K562 (cell line): ENCODE measurements at places on chromosomes 16 and 17.

DNA sequence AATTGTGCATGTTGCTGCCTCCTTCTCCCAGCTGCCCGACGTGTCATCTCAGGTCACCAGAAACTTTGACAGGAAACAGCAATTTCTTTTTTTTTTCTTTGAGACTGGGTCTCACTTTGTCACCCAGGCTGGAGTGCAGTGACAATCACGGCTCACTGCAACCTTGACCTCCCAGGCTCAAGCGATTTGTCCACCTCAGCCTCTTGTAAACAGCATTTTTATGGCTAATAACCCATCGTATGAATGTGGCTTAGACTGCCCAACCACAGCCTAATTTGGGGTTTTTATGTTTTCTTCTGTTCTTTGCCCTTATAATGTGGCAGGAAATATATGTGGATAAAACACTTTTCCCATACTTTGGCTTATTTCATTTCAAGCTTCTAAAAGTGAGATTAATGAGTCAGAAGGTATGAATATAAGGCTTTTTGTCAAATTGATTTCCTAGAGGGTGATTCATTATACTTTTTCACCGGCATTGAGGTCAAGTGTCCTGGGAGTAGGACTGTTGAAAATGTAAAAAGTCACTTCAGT, 31.0 kb upstream of the SLC5A10 start:
- DNase-seq = no peak

DNA sequence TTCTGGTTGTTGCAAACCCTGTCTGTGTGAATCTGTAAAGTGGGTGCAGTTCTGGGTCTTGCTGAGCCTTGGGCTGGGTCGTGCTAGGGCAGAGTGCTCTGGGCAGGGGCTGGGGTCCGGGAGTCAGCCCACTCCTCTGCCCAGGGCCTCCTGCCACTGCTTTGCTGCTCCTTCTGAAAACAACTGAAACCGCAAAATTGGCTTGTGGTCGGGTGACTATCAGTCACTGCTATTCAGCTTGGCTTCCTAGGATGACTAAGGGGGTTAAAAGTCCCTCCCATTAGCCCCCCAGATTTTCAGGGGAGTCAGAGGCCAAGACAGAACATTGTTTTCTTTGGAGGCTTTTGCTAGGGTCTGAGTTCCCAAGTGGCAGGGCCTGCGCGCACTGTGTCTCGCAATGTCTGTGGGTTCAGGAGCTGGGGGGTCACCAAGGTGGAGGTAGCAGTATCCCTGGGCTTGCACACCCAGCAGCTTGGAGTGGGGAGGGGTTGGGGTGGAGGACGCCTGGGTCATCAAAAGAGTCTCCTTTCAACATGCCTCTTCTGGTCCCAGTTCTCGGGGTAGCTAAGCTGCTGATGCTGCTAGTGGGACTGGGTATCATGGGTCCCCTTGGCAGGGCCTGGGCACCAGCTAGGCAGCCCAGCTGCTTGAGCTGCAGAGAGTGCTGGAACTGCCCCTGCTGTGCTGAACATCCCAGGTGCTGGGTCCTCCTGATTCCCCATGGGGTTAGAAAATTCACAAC, 13.5 kb upstream of the TBX21 start:
- DNase-seq = peak; percentile 41

GRCh38 chr17:47315451-47316266, 8.1 kb upstream of the EFCAB13 start:
- DNase-seq = peak; percentile 55

DNA sequence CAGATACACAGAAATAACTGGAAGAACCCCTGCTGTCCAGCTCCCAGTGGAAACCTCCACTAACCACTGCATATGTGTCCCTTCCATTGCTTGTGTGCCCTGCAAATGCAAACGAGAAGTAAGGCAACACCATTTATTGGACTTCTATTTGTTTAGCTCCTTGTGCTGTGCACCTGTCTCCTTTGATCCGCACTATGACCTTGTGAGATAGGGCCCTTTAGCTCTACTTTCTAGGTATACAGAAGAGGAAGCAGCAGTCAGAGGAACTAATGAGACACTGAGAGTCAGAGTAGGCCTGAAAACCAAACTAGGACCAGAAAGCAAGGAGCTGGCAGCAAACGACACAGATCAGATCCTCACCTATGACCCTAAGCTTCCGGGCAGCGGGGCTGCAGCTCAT, 22.4 kb downstream of the SOX9 start:
- DNase-seq = no peak

- no peak for DNase-seq
Measured at GRCh38 chr17:19017804-19018599, 13.4 kb upstream of the FAM83G start.

GRCh38 chr16:65833171-65833871, 533.2 kb upstream of the CDH5 start:
- peak; percentile 16 for DNase-seq

DNA sequence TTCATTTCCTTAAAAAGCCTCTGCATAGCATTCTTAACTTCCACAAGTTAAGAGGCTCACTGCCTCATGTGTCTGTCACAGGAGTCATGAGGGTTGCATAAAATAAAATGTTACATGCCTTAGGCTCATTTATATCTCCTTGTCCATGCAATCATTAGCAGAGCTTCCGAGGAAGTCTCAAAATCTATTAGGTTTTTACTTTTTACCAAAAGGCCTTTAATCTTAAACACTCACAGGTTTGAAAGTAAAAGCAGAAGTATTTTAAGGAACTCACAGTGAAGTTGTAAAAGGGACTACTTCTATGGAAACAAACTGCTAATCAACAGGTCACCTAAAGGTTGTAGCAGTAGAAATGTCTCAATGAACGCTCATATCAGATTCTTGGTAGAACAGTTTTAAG, 5.2 kb upstream of the ATP6V0A1 start:
- no peak for DNase-seq

DNA sequence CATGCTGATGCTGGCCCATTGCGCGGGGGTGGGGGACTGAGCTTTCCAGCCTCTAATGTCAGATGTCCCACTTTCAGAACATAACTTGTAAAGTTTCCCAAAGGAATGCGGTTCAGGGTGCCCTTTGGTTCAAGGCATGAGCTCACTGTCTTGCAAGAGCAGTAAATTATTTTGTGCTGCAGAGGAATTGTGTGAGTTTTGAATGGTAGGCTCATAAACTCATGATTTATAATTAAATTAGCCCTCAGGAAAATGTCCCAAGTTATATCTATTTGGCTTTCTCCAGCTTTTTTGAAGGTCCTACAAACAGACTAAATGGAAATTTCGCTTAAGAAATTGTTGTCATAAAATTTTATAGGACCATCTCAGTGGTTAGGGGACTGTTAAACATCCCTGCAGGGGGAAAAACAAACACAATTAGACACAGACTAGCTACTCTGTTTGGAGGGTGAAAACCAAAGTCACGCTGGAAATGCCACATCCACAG, 321.8 kb downstream of the HS3ST3B1 start:
- no peak for DNase-seq

GRCh38 chr17:65776890-65777289, 215.4 kb upstream of the AXIN2 start:
- DNase-seq = no peak

GRCh38 chr17:74274060-74274708, at the start of gene DNAI2:
TSS of gene DNAI2 (plus strand) at chr17:74274234. CDS start at chr17:74281818, 7,584 bp downstream.
- peak; percentile 49 for DNase-seq

GRCh38 chr16:78465730-78466129, 366.3 kb downstream of the WWOX start:
- no peak for DNase-seq

DNA sequence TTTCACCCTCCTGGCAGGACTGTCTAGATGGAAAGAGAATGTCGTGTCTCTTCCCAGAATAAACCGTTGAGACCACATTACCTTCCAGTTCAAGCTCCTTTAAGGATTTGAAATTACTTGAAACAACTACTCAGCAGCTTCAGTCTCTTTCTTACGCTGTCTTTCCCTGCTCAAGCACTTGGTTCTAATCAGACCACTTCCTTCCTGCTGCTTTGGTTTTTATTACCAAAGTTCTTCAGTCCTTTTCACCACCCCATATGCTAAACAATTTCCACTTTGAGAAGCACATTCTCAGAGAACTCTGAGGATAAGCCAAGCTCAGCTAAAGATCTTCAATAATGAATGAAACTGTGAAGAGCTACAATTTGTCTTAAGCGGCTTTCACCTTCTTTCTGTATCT, 105.4 kb downstream of the STX8 start:
- no peak for DNase-seq
